ENCODE measurements at places on chromosomes 2 and 18. TPM values are rescaled to one million over a fixed set of nuclear protein-coding genes. Genes with fewer than 3 reads are reported as not detected.

The IL1R1 gene
- total RNA-seq: 13.3 TPM

GRCh38 chr2:235055891-235056516 is 104.2 kb downstream of the SH3BP4 start:
- DNase-seq: no peak

- DNase-seq: no peak
Measured at GRCh38 chr18:35344736-35345459, 678 bp upstream of the ZNF24 start.

GRCh38 chr2:85986121-85986520 is 97.3 kb upstream of the ST3GAL5 start:
- no peak for DNase-seq

DNA sequence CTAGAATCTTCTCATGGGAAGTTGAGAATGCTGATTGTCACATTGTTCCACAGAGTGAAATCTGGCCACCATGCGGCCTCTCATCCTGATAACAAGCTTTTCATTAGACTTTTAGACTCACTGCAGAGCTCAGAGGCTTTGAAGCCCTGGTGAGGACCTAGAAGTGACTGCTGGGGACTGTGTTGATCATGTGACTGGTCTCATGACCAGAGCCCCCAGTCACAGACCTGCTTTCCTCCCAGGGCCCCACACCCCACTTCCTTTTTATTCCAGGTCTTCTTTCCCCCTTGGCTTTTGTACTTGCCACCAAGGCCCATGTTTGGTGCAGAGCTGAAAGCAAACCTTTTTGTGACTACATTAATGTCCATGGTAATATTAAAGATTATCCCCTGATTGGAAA is 45.2 kb downstream of the PRKCE start:
- no peak for DNase-seq

DNA sequence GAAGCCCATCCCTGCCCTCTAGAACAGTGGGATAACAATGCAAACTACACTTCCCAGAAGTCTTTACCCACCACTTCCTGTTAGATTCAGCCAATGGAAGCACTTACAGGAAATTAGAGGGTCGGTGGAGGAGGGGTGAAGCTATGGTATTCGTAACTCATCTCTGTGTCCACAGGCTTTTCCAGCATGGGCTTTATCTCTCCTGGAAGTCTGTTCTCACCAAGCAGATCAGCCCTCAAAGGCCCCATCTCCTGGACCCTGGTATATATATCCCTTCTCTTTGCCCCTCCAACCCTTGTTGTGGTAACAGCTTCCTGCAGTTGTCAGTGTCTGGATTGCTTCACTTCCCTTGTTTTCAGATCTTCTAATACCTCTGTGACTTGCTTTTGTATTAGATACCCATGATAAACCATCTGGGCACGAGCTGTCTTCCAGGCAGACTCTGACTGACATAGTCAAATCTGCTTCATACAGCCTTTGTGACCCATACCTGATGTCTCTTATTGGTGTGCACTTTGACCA is 475.0 kb upstream of the POU3F3 start:
- no peak for DNase-seq
